ENCODE measurements at places on chromosomes 1 and 21. TPM values are rescaled to one million over a fixed set of nuclear protein-coding genes. Genes with fewer than 3 reads are reported as not detected.

NCMAP gene
- not detected for total RNA-seq

ICOSLG gene
- 0.46 TPM for total RNA-seq

ECM1 gene
- total RNA-seq, result 5.3 TPM

GRIK3 gene
- total RNA-seq, result not detected

ODF2L gene
- 35.8 TPM for total RNA-seq
